Suppressor macrophage (primary cell): ENCODE measurements at places on chromosomes 12 and 14.

- no peak for DNase-seq
Measured at GRCh38 chr14:36967892-36968555, 204.4 kb downstream of the SLC25A21 start.

- no peak for DNase-seq
Measured at GRCh38 chr14:99437706-99438105, 43.0 kb downstream of the SETD3 start.

DNA sequence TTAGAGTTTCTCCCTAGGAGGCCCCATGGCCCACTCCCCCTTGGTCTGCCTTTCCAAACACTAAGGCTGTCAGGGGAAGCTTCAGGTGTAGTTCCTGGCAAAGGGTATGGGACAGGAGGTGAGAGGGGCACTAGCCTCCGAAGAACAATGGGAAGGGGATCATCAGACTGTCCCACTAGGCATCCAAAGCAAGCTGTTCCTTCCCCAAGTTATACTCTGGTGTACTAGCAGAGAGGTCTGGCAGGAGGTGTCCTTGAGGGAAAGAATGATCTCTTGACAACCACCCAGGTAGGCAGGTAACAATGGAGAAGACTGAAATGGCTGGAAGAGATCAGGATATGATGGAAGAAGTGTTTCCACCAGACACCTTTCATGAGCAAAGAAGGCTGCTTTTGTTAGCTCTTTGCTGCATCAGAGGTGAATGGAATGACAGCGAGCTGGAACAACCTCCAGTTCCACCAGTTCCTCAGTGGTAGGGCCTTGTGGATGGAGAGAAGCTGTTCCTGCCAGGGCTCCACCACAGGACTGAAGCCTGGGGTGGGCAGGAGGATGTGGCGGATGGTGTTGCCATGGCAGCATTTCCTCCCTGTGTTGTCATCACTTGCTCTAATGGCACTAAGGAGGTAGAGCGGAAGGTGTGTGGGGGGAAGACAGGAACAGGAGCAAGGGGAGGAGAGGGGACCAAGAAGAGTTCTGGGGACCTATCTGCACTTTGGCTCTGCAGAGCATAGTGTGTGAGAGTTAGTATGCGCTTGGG lies 2.3 kb upstream of the AGAP2 start:
- peak; percentile 41 for DNase-seq

DNA sequence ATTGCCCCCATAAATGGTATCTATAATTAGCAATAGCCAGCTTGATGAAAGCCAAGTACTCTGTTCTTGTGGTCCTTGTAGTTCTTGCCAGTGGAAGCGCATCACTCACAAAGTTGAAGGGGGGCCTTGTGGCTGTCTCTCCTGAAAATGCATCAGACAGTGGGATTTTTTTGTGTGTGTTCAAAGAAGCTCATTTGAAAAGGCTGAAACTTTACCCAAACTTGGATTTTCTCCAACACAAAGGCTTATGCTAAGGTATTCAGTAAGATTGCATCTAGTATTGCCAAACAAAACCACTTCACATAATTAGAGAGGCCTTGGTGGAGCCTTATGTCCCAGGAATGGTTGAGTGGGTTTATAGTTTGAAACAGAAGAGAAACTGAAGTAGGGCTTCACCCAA lies 216.7 kb upstream of the TMTC1 start:
- no peak for DNase-seq

DNA sequence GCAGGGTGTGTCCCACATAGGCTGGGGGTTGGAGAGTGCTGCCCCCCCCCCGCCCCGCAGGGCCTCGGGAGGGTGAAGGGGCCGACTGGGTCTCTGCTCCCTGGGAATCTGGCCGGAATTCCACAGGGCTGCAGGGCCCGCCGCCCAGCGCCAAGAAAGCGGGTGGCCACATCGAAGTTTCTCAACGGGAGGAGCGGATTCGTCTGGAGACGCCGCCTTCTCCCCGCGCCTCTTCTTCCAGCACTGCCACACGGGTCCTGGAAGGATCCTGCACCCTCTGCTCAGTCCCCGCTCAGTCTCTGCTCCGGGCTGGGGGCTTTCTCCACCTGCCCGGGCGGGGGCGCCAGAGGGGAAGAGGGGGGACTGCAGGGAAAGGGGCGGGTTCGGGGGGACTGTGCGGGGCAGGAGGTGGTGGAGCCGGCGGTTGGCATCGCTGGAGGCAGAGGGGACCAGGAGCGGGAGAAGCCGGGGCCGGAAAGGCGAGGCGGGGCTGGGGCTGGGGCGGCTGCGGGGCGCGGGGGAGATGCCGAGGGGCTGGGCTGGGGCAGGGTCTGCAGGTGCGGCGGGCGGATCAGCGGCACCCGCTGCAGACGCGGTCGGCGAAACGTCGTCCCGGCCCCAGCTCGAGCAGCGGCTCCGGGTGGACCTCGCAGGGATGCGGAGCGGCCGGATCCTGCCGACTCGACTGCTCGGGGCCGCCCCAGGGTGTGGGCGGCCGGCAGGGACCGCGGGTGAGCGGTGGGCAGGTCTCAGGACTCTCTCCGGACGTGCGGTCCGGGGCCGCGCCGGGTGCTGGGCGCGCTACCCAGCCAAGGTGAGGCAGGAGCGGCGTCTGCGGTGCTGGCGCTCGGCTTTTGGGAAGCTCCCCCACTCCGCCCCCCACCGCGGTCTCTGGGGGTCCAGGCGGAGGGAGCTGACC lies 811.4 kb upstream of the TMEM132C start:
- no peak for DNase-seq

GRCh38 chr12:100859063-100859627 lies 64.6 kb downstream of the ANO4 start:
- no peak for DNase-seq

- DNase-seq, result no peak
Measured at GRCh38 chr12:70709022-70709421, 71.8 kb upstream of the PTPRB start.

- no peak for DNase-seq
Measured at GRCh38 chr12:1836854-1837421, 16.6 kb downstream of the LRTM2 start.

DNA sequence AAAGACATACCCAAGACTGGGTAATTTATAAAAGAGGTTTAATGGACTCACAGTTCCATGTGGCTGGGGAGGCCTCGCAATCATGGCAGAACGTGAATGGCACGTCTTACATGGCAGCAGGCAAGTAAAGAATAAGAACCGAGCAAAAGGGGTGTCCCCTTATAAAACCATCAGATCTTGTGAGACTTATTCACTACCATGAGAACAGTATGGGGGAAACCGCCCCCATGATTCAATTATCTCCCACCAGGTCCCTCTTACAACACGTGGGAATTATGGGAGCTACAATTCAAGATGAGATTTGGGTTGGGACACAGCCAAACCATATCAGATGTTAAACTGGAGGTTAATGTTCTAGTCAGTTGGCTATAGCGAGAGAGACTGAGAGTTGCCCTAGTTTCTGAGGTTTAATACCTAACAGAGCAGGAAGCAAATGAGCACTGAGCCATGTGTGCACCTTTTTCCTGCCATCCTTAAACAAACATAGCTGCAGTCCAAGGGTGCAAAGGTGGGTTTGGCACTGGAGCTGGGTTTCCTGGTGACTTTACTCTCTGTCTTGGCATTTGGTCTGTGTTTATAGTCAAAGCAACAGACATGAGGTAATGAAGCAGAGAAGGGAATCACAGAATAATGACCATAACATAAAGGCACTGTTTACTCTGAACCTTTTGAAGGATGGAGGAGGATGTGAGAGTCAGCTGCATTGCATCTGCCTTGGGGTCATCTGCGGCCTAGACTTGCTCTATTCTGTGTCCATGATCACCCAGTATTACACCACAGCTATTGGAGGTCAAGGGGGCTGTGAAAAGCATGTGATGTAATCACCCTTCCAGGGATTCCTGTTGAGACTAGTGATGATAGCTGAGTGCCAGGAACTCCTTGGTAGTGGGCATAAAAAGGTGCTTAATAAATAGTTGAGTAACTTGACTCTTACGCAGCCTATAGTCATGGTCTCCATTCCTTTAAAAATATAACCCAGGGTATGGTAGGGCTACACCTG lies 83.6 kb upstream of the USP44 start:
- no peak for DNase-seq

- DNase-seq, result no peak
Measured at GRCh38 chr14:37588956-37589714, 5.9 kb downstream of the FOXA1 start.

DNA sequence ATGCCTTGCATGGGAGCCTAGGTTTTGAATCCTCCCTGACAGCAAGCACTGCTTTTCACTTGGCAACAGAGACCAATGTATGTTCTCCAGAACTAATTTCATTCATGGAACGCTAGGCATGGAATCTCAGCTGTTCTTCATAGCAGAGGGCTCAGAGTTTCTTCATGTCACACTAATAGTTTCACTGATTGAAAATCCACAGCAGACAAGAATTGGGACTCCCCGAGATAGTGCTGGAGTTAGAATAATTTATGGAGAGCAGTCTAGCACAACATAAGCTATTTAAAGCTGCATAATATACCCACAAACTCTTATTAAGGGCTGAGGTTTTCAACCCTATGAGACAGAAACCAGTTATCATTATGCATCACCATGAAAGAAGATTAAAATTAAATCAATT lies 342.5 kb downstream of the TMEM132D start:
- DNase-seq, result no peak

DNA sequence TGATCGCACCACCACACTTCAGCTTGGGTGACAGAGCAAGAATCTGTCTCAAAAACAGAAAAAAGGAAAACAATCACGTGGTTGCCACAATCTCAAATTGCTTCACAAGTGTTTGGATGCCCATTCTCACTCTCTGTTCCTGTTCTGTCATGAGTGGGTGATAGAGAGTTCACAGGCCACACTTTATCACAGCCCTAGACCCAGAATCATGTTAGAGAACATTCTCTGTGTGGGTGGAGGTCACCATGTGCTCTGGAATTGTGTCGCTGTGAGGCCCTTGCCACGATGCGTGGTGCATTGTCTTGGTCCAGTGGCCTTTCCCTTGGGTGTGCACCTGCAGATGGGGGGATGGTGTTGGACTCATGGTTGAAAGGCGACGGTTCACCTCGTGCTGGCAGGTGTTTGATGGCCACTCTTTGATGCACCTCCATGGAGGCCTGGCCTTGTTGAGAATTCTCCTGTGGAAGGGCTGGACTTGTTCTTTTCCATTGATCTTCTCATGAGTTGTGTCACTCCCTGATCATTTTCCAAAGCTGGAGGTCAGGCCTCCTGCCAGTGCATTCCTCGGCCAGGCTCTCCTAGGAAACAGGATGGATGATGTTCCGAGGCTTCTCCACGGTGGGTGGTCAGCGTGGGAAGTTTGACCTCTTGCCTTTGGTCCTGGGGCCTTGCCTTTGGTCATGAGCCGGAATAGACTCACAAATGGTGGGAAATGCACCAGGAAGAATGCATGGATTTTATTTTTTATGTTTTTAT lies 91.9 kb downstream of the SLC24A4 start:
- peak; percentile 71 for DNase-seq

DNA sequence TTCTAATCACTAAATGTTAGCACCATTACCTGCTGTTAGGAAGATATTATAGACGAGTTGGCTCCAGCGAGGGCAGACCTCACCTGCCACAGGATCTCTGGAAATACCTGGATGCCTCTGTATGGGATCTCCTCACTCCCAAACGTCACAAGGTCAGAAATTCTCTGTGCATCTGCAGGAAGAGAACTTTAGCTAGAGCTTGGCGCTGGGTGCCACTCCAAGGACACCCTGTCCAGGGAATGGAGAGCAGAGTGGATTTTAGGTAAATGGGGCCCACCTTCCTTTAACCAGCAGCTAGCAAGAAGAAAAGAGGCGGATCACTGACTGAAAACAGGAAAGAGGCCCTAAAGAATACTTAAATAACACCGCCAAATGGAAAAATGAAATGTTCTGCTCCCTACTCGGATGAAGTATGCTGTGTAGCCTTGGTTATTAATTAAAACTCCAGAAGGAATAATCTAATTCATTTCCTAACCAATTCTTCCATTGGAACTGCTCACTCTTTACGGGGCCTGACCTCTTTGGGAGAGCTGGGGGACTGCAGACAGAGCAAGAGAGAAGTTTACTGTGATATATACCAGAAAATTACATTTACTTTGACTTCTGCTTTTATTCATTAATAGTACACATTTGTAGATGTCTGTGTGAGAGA lies 4.2 kb upstream of the FOXG1 start:
- no peak for DNase-seq

DNA sequence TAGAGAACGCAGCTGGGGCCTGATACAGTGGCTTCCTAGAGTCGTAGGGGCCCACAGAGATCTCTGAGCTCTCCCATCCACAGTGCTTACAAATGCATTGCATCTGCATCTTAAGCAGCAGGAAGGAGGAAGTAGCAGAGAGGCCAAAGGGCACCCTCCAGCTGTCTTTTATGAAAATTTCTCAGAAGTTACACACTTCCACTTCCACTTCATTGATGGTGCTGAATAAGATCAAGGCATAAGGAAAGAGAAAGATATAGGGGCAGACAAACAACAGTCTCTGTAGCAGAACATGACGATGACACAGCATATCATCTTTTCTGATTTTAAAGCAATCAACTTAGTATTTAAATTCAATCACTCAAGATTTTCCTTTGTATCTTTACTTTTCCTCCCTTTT lies 51.6 kb upstream of the ABCC9 start:
- peak; percentile 10 for DNase-seq

DNA sequence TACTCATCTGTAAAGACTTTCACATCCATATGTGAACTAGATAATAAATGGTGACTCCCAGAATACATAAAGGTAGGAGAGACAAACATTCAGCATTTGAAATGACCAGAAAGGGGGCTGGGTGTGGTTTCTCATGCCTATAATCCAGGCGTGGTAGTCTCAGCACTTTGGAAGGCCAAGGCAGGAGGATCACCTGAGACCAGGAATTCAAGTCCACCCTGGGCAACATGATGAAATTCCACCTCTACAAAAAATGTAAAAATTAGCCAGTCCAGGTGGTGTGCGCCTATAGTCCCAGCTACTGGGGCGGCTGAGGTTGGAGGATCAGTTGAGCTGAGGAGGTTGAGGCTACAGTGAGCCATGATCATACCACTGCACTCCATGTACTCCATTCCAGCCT lies 4.1 kb upstream of the CS start:
- DNase-seq, result no peak

DNA sequence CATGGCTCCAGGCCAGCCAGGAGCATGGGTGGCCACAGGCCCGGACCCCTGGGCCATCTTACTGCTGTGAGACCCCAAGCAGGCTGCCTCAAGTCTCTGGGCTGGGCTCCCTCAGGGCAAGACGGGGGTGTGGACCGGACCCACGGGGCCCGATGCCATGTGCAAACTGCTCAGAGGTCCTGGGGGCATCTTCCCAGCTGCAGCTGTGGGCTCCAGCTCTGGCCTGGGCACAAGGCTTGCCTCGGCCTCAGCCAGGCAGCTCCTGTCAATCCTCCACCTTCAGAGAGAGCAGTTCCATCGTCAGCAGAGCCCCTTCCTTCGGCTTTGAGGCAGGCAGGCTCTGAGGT lies 12.4 kb upstream of the GPR132 start:
- DNase-seq, result no peak

DNA sequence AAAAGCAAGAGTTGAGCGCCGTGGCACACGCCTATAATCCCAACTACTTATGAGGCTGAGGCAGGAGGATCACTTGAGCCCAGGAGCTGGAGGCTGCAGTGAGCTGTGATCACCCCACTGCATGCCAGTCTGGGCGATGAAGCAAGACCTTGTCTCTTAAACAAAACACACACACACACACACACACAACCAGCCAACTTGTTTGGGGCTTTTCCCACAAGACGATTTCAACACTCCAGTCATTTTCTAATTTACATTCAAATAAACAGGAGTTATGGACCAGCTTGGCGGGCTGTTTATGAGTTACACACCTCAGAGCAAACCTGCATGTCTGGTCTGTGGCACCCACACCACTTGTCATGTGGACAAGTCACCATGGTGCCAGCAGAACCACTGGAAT lies 6.7 kb downstream of the GLTP start:
- no peak for DNase-seq
